ENCODE measurements at places on chromosomes 16 and 17.

GRCh38 chr16:89602952-89603590, 10.4 kb upstream of the DPEP1 start:
- no peak for DNase-seq

DNA sequence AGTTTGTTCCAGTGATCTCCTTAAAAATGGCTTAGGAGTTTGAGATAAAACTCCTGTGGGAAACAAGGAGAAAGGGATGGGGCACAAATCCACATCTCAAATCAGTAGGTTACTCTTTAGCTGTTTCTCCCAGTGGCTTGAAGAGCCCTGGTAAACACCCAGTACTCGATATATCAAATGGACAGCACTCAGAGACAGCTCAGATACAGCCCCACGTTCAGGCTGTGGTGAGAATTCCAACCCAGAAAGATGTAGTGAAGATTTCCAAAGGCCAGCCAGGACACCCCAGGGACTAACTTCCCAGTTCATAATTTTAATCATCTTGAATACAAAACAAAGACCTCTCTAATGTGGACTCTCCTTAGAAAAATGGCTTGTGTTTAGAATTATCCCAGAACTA, 6.4 kb upstream of the VEZF1 start:
- DNase-seq, result no peak

GRCh38 chr17:6454495-6455320, 10.5 kb downstream of the PIMREG start:
- no peak for DNase-seq

DNA sequence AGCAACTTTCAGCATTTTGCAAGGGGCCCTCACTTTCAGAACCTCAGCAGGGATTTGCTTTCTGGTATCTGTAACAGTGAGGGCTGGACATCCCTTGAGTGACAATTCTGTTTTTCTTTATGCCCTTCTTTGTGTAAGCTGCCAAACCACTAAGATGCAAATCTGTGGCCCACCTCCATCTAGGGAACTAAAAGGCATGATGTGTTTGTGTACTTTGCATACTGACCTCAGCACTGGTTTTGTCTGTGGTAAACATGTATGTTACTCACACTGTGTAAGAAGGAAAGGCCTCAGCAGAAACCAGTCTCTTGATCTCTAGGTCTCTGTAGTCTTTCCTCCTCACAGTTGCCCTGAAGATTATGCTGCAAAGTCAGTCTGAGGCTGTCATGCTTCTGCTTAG, 396.6 kb upstream of the DYNLRB2 start:
- DNase-seq, result no peak

DNA sequence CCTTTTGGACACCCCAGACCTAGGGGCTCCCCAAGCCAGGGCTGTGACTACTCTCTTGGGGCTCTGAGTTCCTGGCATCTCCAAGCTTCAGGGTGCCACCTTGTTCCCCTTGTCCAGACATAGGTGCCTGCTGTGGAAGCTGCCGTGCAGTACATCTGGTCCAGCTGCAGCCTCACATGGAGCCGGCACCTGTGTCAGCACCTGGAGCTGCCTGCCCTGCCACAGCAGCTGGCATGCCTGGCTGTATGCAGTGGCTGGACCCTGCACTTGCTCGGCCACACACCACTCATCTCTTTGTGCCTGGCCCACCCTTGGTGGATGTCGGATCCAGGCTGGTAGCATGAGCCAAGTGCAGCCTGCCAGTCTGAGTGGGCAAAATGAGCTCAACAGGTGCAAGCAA, 775.8 kb downstream of the CDH11 start:
- DNase-seq, result no peak
